ENCODE measurements at places on chromosomes 16 and 17.
A peak's percentile ranks its signal among the peaks of the same experiment; 100 is the strongest.

DNA sequence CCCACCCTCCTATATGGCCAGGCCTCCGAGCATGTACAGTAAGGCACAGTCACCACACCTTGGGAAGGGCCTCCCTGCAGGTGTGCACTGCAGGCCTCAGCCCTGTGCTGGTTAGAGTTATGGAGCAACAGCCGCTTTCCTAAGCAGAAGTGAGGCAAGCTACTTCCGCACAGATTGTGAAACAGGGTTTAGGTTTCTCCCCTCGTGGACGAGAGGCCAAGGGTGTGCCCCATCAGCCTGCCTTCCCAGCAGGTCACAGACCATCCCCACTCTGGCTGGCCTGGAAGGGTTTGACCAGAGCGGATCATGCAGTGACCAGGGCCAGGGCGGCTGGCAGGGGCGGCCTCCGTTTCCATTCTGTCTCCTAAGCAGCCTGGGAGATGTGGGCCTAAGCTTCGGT is 4.7 kb downstream of the MSRB1 start:
- no peak for DNase-seq

DNA sequence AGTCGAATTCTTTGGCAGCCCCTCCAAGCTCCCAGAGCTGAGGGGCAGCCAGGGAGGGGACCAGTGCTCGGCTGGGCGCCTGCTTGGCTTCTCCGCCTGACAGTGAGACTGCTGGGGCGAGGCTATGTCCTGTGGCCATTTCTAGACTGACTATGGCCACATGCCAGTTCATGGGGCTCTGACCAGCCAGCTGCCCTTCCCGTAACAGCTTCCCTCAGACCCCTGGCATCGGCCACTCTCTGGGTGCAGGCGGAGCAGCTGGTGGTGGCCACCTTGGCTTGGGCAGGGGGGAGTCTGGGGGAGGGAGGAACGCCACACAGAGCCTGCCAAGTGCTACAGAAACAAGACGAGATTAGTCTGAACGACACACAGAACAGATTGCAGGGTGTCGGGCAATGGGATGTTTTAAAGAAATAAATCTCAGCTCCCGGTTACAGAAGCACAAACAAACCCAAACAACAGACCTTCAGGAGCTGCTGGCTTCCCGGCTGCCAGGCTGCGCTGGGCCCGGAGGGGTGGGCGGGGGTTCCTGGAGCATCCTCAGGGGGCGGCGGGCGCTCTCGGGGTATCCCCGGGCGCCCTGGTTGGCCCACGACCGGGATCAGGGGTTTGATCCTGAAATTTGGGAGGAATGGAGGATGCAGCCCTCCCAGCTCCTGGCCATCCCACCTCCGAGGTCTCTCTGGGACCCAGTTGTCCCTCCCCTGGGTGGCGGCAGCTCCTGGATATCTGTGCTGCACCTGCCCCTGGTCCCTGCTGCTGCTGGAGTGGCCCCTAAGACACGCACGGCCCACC is 34.5 kb downstream of the TBC1D16 start:
- DNase-seq: no peak

DNA sequence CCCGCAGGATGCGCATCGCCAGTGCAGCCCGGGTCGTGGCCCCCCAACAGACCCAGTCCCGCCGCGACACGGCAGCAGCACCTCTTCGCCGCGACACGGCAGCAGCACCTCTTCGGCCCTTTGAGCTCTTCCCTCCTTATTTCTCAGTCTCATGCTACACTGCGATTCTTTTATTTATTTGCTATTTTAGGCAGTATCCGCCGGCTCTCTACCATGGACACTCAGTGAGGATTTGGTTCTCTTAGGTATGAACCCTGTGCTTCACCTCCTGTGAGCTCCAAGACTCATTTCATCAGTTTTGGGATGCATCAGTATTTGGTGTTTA is 8.3 kb upstream of the MAP2K3 start:
- DNase-seq: no peak

- DNase-seq: no peak
Measured at GRCh38 chr16:81846105-81846504, 67.0 kb downstream of the PLCG2 start.

- DNase-seq: no peak
Measured at GRCh38 chr17:44105941-44106340, 17.5 kb downstream of the HDAC5 start.

DNA sequence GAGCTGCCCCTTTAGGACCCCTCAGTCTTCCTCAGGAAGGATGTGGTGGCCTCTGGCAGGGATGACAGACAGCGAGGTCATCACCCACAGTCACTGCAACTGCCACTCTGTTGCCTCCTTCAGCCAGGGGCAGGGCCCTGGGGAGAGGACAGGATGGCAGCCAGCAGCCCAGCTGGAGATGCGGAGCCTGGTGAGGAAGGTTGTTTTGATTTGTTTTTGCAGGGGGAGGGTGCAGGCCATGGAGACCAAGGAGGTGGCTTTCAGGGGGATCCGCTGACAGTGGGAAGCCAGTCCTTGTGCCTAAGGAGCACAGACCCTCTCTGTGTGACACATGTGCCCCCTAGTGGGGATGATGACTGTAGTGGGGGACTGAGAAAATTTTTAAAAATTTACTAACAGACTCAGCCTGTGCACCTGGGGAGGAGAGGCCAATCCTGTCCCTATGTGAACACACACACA is 7.4 kb downstream of the PRCD start:
- DNase-seq: no peak

DNA sequence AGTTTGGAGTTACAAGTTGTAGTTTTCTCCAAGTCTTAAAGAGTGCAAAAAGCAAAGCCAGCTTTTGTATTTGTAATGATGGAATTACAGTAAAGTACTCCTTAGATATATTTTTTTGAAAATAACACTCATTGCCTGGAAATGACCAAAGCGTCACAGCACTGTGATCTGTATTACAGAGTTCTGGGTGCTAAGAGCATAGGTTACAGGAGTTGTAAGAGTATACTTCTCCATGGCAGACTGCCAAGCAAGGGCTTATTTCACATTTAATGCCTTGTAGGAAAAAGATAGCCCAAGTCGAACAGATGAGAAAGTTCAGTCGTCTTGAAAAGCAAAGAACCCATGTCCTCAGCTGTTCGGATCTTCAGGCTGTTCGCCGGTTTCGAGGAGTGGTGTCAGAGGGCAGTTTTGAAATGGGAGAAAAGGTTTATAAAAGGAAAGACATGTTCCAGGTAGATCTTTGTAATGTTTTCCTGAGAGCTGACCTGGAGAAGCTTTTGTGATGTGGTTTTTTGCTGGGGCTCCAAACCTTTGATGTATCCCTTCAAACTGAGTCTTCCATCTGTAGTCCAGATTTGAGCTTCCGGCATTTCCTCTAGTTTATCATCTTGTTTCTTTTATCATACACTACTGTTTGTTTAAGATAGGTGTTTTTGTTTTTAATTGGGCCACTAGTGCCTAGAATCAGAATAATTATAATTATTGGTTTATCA is 41.3 kb downstream of the ERCC4 start:
- no peak for DNase-seq

DNA sequence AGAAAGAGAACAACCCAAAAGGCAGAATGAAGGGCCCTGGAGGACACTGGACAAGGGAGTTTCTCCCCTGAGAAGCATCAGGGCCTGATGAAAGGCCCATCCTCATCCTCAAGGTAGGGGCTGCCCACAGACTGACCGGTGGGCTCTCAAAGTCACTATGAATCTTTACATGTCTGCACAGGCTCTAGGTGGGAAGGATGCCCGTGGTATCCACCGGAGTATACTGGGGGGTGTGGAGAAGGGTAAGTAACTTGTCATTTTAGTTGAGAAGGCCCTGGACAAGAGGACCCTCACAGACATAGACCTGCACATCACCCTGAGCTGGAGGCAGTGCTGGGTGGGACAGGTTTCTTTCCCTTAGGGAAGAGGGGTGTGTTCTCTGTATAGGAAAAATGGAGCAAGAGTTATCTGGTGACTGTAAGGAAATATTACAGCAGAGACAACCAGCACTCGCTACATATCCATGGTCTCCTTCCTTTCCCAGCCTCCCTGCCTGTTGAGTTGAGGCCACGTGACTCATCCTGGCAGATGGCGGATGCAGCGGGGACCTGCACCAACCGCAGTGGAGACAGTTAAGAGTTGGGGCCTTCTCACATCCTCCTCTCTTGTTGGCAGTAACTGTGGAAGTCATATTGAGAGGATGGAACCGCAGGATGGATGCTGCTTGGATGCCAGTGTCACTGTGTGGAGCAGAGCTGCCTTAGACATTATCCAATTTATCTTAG is 45.6 kb upstream of the KCNJ12 start:
- DNase-seq: no peak

DNA sequence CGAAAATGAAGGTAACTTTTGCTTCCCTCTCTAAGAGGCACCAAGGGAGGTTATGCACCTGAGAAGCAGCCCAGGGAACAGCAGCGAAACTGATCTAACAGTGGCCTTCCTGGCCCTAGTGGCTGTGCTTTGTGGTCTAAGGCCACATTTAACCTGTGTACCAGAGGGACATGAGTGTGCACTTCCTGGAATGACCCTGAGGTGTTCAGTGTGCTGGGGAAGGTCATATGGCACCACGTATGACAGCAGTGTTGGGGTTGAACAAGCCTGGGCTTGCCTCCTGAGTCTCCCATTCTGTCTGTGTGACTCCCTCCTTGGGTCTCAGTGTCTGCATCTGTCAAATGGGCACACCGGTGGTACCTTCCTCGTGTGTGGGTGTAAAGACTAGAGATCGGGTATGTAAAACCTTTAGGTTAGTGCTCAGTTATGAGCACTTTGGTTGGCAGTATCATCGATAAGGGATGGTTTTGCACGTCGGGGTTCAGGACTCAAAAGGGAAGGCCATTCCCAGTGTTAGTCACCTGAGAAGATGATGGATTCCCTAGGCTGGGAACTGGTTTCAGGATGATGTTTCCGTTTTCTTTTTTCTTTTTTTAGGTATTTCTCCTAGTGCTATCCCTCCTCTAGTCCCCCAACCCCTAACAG is 31.9 kb downstream of the PLCG2 start:
- DNase-seq: no peak

GRCh38 chr16:2912330-2913199 is 834 bp downstream of the FLYWCH1 start:
- DNase-seq: peak; percentile 28

GRCh38 chr17:78694805-78695531 is 87.1 kb downstream of the CYTH1 start:
- DNase-seq: no peak

DNA sequence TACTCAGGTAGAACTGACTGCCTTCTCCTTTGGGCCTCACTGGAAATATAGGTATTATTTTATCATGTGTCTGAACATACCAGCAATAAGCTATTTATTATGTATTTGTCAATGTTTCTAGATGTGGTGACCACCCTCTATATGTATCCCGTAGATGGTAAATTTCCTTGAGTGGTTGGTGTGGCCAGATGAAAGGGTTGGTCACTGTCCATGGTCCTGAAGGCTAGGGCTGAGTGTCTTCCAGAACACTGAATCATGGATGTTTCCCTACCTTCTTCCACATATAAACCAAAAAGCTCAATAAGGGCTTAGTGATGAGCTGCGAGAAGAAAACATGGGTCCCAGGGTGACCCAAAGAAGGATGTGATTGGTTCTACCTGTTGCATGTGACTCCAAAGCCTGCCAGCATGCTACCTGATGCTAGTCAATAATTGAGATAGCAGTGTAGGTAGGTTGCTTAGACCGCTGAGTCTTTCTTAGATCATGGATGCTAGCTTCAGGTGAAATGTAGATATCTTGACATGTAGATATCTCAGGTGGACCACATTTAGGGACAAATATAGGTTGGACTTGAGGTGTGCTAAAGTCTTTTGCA is 150.3 kb downstream of the ASIC2 start:
- DNase-seq: no peak

DNA sequence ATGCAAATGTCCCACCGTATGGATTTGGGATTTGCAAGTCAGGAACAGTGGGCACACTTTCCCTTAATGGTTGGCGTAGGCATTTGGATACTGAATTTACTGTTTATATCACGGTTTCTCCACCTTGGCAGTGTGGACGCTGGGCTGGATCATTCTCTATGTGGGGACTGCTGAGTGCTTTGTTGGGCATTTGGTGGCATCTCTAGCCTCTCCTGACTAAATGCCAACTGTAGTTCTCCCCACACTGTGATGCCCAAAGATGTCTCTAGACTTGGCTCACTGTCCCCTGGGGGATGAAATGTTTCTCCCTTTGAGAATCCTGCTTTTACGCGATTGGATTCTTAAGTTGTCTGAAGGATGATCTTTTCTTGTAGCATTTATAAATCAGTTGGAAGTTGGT is 49.0 kb downstream of the RBFOX1 start:
- DNase-seq: no peak

GRCh38 chr17:43877451-43878155 is 29.7 kb downstream of the MPP2 start:
- no peak for DNase-seq
